ENCODE measurements at places on chromosomes 6 and 20. TPM values are rescaled to one million over a fixed set of nuclear protein-coding genes. Genes with fewer than 3 reads are reported as not detected.

GRCh38 chr6:103858003-103858402 is 1001.7 kb downstream of the HACE1 start:
- DNase-seq = no peak

E2F1 gene
- polyA plus RNA-seq = 12.7 TPM

DNA sequence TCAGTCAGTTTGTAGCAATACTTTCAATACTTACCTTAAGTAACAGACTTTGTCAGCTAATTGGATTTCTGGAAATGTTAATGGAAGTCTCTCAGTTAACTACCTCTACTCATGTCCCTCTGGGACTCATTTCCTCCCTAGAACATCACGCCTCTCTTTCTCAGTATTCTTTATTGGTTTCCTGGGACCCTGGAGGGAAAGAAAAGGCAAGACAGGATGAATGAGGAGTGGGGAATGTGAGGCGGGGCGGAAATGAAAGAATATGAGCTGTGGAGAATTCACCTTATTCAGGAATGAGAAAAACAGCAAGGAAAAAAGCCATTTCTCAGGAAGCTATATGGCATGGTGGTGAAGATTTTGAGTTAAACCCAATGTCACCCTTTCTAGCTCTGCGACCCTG is 62.7 kb downstream of the ANKS1A start:
- no peak for DNase-seq

LINC00237 gene
- polyA plus RNA-seq = not detected

NMBR gene
- polyA plus RNA-seq = 0.21 TPM

GRCh38 chr6:169291646-169292337 is 38.1 kb upstream of the THBS2 start:
- DNase-seq = no peak

GRCh38 chr20:43178080-43178479 is 11.6 kb downstream of the PTPRT start:
- DNase-seq = peak; percentile 40

DNA sequence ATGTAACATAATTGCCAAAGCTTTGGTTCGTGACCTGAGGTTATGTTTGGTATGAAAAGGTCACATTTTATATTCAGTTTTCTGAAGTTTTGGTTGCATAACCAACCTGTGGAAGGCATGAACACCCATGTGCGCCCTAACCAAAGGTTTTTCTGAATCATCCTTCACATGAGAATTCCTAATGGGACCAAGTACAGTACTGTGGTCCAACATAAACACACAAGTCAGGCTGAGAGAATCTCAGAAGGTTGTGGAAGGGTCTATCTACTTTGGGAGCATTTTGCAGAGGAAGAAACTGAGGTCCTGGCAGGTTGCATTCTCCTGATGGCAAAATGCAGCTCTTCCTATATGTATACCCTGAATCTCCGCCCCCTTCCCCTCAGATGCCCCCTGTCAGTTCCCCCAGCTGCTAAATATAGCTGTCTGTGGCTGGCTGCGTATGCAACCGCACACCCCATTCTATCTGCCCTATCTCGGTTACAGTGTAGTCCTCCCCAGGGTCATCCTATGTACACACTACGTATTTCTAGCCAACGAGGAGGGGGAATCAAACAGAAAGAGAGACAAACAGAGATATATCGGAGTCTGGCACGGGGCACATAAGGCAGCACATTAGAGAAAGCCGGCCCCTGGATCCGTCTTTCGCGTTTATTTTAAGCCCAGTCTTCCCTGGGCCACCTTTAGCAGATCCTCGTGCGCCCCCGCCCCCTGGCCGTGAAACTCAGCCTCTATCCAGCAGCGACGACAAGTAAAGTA is 547 bp upstream of the ESR1 start:
- DNase-seq = no peak

- DNase-seq = no peak
These were observed at the start of gene MRAP2 for GRCh38 chr6:84033523-84034451. MRAP2 (plus strand) TSS chr6:84033772; CDS start chr6:84055319, 21,547 bp downstream.

OR11A1 gene
- polyA plus RNA-seq = not detected

DNA sequence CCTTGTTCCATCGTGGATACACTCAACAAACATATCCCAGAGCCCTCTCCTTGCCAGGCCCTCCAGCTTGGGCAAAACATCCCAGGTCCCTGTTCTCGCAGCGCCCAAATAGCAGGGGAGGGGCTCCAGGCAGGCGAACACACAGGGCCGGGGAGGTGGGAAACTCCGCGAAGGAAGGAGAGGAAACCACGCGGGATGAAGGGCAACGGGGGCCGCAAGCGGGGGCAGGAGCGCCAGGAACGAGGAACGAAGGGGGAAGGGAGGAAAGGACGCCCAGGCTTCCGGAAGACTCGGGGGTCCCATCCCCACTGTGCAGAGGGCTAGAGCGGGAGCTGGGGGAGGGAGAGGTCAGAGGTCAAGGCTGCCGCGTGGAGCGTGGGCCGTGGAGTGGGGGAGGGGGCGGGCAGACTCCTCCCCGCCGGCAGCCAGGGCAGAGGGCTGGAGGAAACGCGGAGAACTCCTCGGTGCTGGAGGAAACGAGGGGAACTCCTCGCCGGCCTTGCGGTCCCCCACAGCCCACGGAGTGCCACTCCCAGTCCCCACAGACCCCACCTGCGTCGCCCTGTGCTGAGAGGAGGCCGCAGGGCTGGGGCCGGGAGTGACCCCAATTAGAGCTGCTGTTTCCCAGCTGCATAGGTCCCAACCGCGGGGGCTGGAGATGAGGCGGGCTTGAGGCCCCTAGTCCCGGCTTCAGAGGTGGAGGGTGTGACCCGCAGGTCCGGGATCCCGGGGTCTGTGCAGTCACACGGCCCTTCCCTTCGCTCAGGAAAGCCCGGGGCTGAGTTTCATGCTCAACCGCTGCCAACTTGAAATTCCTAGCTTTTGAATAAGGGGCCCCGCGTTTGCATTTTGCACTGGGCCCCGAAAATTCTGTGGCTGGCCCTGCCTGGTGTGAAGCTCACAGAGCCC is 1.2 kb upstream of the RBM38 start:
- no peak for DNase-seq

CALHM5 gene
- 3.1 TPM for polyA plus RNA-seq

CNKSR3 gene
- 64.0 TPM for polyA plus RNA-seq

DNA sequence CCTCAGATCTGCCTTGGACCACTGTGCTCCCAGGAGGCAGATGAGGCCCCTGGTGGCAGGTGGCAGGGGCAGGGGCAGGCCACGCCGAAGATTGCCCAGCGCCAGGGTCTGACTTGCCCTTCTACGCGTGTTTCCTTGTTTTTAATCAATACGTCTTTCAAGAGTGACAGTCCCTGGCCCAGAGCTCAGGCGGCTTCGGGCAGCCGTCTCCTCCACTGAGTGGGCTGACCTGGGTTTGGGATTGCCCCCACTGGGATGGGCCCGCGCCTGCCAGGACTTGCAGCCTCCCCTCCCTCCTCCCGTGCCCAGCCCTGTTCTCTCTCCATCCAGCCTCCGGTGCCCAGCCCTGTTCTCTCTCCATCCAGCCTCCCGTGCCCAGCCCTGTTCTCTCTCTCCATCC is 21.2 kb downstream of the FRMD1 start:
- no peak for DNase-seq

LPIN3 gene
- polyA plus RNA-seq = 9.5 TPM

DNA sequence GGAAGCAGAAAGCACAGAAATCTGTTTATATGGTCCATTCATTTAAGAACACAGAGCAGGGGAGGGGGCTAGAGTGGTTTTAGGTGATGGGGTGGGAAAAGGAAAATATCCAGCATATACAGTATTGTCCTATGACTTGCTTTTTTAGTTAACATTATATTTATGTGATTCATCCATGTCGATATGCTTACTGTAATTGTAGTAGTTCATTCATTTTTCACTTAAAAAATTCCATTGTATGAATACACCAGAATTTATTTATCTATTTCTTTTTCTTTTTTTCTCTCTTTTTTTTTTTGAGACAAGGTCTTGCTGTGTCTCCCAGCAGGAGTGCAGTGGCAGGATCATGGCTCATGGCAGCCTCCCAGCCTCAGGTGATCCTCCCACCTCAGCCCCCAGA is 9.6 kb upstream of the PRIM2 start:
- DNase-seq = no peak

SMLR1 gene
- 1.9 TPM for polyA plus RNA-seq

GRCh38 chr6:118263921-118264486 is 284.1 kb upstream of the PLN start:
- peak; percentile 25 for DNase-seq

DNA sequence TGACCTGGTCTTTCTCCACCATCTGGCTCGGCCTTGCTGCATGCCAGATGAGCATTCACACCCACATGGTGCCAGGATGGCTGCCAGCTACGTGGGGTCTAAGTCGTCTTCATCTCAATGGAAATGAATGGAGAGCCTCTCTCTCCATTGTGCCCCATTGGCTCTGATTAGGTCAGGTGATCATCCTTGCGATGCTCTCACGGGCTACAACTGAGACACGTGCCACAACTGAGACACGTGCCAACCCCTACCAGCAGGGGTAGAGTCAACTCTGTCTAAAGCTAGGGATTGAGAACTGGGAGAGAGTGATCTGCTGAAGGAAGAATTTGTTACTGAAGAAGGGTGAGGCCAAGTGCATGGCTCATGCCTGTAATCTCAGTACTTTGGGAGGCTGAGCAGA is 67.3 kb upstream of the RALY start:
- DNase-seq = no peak

DNA sequence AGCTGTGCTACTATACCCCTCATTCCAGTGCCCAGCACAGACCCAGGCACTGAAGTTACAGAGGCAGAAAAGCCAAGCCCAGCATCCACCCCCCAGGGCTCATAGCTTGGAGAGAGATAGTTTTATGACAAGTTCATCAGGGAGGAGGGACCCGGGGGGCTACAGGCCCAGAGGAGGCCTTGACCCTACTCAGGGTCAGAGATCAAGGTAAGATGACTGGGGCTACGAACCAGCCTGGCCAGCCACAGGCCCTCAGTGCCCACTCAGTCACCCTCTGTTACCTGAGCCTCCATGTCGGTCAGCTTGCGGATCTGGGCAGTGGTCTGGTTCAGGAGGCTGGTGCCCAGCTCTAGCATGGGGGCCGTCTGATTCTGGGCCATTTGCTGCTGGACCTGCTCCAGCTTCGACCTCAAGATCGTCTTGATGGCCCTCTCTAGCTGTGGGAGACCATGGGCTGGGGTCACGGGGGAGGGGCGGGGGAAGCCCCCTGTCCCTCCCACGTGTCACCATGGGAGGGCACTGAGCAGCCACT is 26.1 kb downstream of the ANGPT4 start:
- no peak for DNase-seq

SPATS1 gene
- polyA plus RNA-seq = not detected

DNA sequence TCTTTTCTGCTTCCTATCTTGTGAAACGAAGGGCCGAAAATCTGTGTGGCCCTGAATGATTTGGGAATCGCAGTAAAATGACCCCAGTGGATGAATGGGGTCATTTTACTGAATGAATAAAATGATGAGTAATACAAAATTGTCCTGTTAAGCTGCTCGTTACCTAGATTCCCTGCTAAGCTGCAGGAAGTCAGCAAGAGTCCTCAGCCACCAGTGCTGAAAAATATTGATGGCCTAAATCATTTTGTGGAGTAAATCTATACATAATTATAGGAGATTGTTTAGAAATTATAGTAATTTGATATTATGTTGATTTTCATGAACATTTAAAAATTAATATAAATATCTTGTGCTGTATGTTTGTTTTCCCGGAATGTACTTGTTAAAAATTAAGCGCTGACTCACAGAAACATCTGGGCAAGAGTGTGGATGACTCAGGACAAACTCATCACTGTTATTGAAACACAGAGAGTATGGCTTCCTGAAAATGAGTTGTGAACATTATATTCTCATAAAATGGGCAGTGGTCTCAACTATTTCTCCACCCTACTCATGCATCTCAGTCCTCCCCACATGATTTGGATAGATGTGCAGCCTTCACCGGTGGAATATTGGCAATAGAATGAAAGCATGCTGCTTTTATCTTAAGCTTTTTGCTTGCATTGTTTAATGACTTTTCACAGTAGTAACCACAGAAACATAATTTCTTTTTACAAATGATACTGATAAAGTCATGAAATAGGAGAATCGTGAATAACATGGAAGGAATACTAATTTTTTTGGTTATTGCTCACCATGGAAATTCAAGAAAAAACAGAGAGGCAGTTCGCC is 36.2 kb upstream of the RGS17 start:
- no peak for DNase-seq

DNA sequence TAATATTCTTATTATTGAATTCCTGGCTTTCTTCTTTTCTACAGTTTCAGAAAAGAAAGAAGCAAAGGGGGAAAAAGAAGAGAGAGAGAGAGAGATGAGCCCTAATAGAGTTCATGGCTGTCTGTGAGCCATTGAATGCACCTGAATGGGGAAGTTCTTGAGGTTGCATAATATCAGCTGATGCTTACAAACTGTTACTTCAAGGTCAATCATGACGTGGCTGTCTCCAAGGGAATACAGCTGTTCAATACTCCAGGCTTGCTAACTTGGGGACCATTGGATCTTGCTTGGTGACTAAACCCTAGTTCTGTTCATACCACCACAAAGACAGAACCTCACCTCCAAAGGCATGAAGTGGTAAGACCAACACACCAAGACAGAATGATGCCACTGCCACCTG is 180.4 kb downstream of the ADGRG6 start:
- no peak for DNase-seq

- DNase-seq = peak; percentile 25
These were observed 815.5 kb upstream of the SLC35B3 start for GRCh38 chr6:9250852-9251251.

DNA sequence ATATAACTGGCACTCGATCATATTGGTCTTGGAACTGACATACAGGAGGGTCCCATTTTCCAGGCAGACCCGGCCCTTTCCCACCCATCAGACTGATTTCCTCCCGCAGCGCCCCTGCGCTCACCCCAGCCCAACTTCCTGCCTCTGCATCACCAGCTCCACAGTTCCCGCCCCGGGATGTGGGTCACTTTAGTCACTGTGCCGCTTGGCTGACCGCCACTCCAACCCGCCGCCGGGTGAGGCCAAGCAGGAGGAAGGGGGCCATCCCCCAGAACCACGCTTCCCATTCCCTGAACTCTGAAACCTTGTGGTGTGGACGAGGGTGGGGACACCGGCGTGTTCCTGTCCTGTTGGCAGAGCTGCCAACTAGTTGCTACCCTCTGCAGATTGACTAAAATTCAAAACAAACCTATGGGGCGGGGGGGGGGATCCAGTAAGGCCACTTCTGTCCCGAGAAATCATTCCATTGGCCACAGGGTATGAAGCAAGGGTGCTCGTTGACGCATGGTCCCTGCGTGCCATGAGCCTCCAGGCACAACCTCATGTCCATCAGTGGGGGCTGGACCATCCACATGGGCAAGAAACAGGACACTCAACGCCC is 12.3 kb downstream of the TGM2 start:
- DNase-seq = peak; percentile 81

DNA sequence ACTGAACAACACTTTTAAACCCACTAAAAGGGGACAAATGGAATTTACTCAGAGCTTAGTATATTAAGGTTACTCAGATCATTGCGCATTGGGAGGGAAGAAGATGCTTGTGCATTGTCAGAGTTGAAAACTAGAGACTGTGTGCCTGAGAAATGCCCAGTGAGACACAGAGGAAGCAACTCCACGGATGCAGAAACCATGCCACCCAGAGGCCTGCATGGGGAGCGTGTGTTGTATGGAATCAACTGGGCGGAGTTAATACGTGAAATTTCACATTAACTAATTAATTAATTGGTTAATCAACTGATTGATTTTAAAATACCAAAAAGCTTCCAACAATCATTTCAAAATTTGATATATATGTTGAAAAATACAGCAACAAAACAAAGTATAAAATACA is 391.6 kb downstream of the PLCB1 start:
- DNase-seq = no peak

GRCh38 chr6:54102238-54102637 is 9.0 kb upstream of the MLIP start:
- DNase-seq = no peak

Data from right renal pelvis (tissue), 4 donors.